Fibroblast of lung (primary cell): ENCODE measurements at places on chromosomes 4 and X.

DNA sequence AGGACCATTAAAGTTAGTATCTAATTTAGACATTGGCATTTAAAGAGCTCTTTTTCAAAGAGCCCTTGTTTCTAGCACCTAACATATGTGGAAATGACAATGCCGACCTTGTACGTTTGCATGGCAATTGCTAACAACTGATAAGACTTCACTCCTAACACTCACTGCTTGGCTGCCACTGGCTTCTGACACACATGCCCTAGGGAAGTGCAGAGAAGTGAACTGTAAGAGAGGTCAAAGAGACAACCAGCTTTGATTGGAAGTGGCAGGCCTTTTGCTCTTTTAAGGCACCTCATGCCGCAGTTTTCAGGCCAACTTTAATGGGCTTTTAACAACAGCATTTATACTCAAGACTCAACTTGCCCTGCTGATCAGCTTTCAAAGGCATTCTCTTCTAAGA, 158.4 kb downstream of the RAB28 start:
- DNase-seq: no peak

GRCh38 chrX:45992402-45993123, 552.7 kb downstream of the ZNF674 start:
- DNase-seq: no peak

- no peak for DNase-seq
These were observed 52.8 kb downstream of the TBC1D14 start for GRCh38 chr4:6962211-6963041.

- no peak for DNase-seq
These were observed 2666.6 kb downstream of the PCDH7 start for GRCh38 chr4:33386764-33387163.

DNA sequence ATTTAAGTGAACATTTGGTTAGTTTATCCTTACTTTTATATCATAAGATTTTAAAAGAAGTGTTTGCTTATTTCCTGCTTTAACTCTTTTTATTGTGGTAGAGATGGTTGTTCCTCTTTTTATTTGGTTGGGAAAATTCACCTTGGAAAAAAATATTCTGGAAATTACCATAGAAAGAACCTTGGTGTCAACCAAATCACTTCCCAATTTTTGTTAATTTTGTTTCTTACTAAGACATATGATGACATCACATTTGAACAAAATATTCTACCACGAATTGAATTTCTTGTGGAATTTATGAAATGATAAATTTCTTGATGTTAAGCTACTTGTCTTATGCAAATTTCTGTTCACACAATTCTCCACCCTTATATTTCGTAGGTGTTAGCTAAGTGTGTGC, 33.7 kb downstream of the LAMTOR3 start:
- no peak for DNase-seq

- no peak for DNase-seq
These were observed 29.3 kb upstream of the PTPN13 start for GRCh38 chr4:86564795-86565194.

- no peak for DNase-seq
These were observed 29.9 kb downstream of the RNF175 start for GRCh38 chr4:153729895-153730294.

- DNase-seq: peak; percentile 64
These were observed 32.5 kb downstream of the SLC10A6 start for GRCh38 chr4:86816501-86817273.

DNA sequence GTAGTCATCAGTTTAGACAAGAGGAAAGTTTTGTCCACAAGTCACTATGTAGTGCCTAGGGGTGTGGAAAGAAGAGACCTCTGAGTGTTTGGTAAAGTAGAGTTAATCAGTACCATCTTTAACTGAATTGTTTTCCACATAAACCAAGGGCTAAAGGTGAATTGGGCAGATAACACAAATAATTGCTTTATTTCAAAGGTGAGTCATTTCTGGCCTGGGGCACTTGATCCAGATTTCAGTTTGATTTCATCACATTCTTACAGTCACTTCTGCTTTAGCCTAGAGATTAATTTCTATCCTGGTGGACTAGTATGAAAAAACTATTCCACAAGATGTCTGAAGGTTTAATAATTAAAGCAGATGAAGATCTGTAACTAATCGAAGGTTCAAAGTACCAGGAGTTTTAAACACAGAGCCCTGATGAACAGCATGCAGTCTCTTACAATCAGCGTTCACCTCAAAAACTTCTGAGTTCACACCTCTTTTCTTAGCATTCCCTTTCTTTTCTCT, 74.5 kb upstream of the BOD1L1 start:
- DNase-seq: peak; percentile 80

DNA sequence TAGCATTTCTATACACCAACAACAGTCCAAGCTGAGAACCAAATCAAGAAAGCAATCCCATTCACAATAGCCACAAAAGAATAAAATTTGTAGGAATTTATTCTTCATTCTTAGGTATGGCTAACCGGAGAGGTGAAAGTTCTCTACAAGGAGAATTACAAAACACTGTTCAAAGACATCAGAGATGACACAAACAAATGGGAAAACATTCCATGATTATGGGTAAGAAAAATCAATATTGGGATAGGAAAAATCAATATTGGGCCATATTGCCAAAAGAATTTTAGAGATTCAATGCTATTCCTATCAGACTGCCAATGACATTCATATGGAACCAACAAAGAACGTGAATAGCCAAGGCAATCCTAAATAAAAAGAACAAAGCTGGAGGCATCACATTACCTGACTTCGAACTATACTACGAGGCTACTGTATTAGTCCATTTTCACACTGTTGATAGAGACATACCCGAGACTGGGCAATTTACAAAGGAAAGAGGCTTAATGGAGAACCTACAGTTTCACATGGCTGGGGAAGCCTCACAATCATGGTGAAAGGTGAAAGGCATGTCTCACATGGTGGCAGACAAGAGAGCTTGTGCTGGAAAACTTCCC, 49.1 kb downstream of the NCAPG start:
- DNase-seq: no peak

- DNase-seq: no peak
These were observed 7.3 kb upstream of the JAKMIP1 start for GRCh38 chr4:6207602-6208001.

DNA sequence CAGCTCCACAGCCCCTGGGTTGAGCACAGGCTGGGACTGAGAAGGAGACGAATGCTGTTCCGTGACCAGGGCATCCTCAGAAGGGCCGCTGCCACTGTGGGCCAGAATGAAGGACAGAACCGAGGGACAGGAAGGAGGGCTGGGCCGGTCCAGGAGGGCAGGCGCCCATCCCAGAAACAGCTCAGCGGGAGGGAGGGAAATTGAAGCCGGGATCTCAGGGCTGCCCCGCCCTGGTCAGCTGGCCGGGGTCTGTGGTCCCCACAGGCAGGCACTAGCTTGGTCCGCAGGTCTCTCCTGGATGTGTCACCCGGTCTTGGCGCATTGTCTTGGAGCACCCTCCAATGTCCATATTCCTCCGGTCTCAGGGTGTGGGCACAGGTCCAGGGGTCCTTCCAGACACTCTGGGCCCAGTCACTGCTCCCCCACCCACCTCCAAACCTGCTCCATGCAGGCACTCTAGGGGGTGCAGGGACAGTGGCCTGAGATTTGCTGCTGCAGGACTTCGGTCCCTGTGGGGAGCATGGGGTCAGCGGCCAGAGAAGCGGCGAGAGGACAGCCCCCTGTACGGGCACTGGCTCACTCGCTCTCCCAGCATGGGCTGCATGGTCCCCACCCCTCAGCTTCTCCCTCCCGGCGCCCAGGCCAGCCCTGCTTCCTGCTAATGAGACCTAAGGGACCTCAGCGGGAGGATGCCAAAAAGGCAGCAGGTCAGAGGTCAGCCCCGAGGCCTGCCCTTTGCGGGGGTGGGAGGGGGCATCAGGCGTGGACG, 23.9 kb upstream of the MXD4 start:
- DNase-seq: no peak

- DNase-seq: peak; percentile 15
These were observed 785.0 kb downstream of the GLUD2 start for GRCh38 chrX:121832446-121832845.

DNA sequence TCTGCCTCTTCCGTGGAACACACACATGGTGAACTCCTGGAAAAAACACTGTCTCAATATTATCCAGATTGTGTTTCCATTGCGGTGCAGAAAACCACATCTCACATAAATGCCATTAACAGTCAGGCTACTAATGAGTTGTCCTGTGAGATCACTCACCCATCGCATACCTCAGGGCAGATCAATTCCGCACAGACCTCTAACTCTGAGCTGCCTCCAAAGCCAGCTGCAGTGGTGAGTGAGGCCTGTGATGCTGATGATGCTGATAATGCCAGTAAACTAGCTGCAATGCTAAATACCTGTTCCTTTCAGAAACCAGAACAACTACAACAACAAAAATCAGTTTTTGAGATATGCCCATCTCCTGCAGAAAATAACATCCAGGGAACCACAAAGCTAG, 87.9 kb downstream of the TET2 start:
- DNase-seq: peak; percentile 23

DNA sequence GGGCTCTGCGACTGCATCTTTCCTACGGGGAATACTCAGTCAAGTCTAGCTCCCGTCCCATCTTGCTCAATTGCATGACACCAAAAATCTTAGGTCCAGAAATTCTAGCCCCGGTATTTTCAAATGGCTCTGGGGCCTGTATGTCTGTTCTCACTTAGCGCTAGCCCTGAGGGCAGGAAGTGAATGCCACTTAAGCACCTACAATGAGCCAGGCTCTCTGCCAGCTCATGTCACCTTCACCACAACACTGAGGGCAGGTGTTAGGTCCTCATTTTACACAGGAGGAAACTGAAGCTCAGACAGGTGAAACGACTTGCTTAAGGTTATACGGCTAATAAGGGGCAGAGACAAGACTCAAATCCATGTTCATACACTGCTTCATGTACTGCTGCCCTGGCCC, 282.8 kb downstream of the PPP1R2C start:
- no peak for DNase-seq

- no peak for DNase-seq
These were observed 8.6 kb upstream of the FAT4 start for GRCh38 chr4:125306112-125306511.

- peak; percentile 71 for DNase-seq
These were observed 6.9 kb downstream of the KLHL8 start for GRCh38 chr4:87213421-87214075.

DNA sequence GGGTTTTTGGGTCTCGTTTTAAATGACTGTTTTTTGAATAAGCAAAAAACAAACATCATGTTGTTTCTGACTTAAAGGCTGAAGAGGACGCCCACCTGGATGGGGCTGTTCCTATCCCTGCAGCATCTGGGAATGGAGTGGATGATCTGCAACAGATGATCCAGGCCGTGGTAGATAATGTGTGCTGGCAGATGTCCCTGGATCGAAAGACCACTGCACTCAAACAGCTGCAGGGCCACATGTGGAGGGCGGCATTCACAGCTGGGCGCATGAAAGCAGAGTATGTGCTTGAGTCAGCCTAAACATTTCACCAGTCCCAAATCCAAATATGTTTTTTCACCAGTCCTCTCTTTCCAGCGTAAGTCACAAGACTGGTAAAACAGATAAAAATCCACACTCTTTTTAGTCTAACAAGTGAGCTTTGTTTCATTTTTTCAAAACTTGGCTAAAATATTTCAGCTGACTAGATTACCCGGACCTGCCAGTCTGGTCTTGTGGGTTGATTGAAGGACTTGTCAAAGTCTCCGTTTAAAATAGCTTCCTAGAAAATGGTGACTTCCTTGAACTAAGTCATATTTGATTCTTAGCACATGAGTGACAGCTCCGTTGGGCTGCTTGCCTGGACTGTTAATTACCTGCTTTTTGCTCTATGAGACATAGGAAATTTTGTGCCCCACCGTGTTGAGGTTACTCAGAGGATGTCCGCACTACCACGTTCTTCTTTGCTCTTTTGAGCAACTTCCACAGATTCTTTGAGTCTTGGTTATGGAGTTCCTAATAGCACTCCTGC, 20.8 kb downstream of the ENOPH1 start:
- DNase-seq: no peak

GRCh38 chr4:121597346-121597934, 99.3 kb downstream of the ANXA5 start:
- no peak for DNase-seq

- DNase-seq: peak; percentile 61
These were observed 168.3 kb downstream of the SPRY1 start for GRCh38 chr4:123564758-123565346.

DNA sequence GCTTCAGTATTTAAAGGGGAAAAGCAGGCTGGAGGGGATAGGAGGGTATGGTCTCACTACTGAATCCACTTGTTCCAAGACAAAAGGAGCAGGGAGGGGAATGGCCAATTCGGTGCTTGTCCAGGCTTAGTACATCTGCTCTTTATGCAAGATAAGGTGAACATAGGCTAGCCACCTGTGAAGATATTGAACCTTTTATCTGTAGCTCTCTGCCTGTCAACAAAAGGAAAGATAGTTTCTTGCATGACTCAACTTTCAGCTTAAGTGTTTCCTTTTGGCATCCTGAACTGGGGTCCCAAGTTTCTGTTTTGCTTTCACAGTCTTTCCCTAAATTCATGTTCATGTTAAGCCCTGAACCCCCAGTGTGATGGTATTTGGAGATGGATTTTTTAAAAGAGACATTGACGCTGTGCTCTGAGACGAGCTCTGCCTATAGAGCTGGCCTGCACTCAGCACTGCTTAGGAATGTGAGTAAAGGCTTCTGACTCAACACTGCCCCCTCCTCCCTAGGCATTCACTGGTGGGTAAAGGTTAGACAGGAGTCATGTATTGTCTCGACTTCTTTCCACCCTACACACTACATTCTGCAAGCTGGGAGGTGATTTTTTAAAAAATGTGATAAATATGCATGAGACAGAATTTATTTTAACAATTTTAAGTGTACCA, 28.2 kb downstream of the FAM149A start:
- peak; percentile 70 for DNase-seq

GRCh38 chr4:96642490-96642889, 802.6 kb downstream of the PDHA2 start:
- DNase-seq: no peak

DNA sequence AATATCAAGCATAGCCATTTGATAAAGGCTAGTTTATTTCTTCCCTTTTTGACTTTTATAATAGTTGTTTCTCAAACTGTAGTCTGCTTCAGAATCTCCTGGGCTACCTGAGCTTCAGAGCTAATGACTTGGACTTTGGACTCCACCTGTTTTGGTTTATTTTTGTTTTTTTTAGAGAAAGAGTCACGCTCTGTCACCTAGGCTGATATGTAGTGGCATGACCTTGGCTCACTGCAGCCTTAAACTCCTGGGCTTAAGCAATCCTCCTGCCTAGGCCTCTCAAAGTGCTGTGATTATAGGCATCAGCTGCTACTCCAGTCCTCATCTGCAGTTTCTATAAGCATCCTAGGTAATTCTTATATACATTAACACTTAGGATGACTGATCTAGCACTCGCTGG, 90.5 kb downstream of the DDIT4L start:
- no peak for DNase-seq

GRCh38 chrX:153459986-153460385, 10.4 kb downstream of the HAUS7 start:
- peak; percentile 38 for DNase-seq

- peak; percentile 72 for DNase-seq
These were observed at the start of gene ABCG2 for GRCh38 chr4:88158489-88159228. Gene ABCG2, minus strand, starts transcription at chr4:88158639. Its CDS starts 18,644 bp downstream, at chr4:88139995.

DNA sequence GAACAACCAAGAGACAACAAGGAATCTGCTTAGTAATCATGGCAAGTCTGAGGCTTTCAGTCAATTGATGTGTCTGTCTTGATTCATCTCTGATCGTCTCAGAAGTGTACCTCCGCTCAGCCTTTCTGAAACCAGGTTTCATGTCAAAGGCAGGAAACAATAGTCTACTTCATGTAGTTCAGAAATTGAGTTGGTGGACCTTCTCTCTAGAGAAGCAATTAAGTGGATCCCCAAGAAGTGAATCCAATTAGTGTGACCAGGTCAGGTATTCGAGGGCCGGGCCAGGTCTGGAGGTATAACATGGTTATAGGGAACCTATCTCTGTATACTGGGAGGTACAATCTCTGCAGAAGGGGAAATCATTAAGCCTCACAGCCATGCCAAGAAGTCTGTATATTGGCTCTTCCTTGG, 32.0 kb downstream of the DAPP1 start:
- DNase-seq: no peak
